ENCODE measurements at places on chromosomes 3 and 15.

DNA sequence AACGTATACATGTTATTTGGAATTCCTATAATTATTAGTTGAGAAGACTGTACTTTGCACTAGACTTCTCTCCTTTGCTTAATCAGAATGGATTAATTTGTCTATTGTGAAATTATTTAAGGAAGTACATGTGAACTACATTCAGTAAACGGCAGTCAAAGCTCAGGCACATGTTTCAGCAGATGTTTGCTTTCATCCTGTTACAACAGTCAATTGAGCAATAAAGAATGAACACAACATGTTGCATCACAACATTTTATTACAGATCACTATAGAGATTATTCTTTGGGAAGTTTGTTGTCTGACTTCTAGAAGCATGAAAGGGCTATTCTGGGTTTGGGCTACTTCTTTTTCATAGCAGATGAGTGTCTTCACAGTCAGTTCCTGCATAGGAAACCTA lies 39.2 kb downstream of the RAB27A start:
- DNase-seq: no peak

DNA sequence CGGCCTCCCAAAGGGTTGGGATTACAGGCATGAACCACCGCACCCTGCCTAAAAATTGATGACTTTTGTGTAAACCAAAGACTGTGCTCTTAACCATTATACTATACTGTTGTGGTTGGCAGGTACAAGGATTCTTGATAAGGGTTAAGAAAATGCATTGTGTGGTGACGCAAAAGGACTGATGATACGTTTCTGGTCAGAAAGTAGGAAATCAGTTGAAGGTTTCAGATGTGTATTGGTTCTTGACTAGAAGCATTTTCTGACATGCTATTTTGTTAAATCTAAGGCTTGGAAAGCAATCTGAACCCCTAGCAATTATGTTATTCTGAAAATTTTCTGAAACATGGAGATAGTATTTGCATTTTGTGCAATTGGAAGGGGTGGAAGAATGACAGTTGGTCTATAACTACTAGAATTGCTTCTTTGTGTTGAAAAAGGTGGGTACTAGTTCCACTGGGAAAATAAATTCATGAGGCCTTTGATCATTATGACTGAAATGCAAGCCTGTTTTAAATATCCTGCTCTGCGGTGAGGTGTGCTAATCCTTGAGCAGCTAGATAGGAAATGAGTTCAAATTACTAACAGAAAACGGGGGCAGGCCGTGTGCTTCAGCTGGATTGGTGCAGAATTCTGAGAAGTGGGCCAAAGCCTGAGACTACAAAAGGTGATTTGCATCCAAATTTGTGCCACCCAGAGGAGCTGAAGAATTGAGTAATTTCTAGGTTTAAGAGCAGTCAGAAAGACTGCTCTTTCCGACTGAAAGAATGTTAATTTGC lies 66.0 kb upstream of the LRRFIP2 start:
- no peak for DNase-seq

DNA sequence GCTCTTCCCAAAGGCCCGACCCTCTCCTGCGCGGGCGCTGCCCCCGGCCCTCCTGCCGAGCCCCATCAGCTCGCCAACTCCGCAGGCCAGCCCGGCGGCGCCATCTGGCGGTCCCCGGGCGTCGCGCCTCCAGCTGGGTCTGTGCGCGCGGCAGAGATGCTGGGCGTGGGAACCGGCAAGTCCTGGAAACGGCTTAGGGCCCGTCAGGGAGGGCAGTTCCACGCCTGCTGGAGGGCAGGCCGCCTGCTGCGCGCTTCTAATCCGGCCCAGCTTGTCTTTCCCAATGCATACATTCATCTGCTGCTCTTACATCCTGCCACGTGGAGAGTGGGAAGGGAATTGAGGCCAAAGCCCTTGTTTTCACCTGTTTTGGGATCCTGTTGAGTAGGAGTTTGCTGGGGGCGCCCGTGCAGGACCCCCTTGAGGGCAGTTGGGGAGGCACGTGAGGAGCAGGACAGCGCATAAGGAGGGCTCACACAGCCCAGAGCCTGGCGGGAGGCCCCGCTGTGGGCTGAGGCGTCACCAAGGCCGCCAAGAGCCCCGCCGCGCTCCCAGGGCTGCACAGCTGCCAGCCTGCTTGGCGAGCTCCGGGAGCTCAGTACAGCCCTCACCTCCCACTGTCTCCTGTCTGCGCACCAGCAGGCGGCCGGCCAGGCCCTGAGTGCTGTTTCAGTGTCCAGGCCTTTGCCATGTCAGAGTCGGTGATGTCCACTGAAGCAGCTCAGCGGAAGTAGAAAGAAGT lies 165.6 kb downstream of the NSMCE3 start:
- DNase-seq: peak; percentile 33

- no peak for DNase-seq
Measured at GRCh38 chr3:143529018-143529478, 319.2 kb downstream of the SLC9A9 start.

- DNase-seq: no peak
Measured at GRCh38 chr3:22671848-22672247, 531.3 kb upstream of the UBE2E2 start.

GRCh38 chr3:12479919-12480427 lies 4.3 kb upstream of the TSEN2 start:
- no peak for DNase-seq

DNA sequence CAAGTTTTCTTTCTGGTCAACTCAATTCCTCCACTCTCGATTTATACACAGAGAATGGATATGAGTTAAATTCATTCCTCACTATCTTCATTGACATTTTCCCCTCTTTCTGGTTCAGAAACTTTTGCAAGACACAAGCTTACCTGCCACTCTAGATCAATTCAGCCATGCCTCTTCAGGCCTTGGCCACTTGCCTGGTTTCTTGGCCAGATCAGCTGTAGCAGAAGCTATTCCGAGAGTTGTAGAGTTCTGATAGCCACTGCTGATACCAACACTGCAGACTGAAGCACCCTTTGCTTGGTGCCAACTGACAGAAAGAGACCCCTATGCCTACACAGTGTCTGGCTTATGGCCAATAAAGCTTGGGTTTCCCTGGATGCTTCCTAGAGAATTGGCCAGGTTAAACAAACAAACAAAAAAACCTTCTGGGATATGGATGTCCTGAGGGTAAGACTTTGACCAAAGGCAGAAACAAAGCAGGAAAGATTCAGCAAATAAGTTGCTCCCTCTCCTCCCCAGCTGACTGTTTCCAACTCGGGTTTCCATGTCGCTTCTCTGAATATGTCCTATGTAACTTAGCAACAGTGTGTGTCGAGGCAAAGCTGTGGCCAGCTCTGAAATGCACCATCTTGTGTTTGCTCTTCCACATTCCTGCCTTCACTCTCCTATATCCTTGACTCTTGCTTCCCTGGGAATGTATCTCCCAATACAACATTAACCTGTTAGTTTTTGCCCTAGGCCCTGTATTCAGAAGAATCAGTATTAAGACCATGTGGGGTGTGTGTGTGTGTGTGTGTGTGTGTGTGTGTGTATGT lies 521.6 kb downstream of the EPHA3 start:
- no peak for DNase-seq

GRCh38 chr3:16370872-16371740 lies 106.1 kb downstream of the OXNAD1 start:
- no peak for DNase-seq

DNA sequence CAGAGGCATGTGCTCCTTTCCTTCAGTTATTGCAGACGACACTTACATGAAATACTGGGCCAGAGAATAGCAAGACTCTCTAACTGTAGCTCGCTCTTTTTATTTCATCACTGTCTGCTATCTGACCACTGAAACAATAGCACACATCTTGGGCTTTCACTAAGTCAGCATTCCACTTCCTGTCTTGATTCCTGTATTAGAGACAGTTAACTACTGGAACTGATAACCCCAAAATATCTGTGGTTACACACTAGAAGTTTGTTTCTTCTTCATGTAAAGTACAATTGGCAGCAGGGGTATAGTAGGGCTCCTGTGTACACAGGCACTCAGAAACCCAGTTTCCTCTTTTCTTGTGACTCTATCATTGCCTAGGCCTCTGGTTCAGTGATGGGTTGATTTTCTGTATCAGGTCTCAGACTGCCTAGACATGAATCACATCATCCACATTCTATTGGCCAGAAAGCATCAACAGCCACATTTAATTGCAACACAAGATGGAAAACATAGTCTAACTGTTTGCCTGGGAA lies 230.2 kb upstream of the CD96 start:
- no peak for DNase-seq

All from stimulated activated CD4-positive, alpha-beta T cell treated with anti-CD3 and anti-CD28 coated beads, Interleukin-12 subunit alpha, Interleukin-12 subunit beta, amount 100 ng/mL, for 48 hours (primary cell).